Activated CD8-positive, alpha-beta memory T cell treated with anti-CD3 and anti-CD28 coated beads, Interleukin-2, amount 10 ng/mL, durations not matched to agents 7 days and 5 days (primary cell): ENCODE measurements at places on chromosomes 6 and 20. TPM values are rescaled to one million over a fixed set of nuclear protein-coding genes. Genes with fewer than 3 reads are reported as not detected.

BPIFB1 gene
- not detected for total RNA-seq

- no peak for DNase-seq
Observed at GRCh38 chr6:35239581-35239980, 20.0 kb upstream of the ZNF76 start.

DNA sequence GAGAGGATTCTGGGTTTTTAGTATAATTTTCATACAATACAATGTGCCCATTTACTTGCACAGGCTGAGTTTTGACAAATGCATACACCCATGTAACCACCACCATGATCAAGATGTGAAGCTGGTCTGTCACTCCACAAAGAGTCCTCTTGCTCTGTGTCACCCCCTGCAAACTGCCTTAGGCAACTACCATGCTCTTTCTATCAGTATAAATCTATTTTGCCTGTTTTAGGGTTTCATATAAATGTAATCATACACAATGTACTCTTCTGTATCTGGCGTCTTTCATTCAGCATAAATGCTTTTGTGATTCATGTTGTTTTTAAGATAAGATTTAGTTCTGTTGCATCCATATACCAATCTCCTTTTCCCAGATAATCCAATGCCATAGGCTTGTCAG is 181.9 kb upstream of the KCNG1 start:
- no peak for DNase-seq

DNA sequence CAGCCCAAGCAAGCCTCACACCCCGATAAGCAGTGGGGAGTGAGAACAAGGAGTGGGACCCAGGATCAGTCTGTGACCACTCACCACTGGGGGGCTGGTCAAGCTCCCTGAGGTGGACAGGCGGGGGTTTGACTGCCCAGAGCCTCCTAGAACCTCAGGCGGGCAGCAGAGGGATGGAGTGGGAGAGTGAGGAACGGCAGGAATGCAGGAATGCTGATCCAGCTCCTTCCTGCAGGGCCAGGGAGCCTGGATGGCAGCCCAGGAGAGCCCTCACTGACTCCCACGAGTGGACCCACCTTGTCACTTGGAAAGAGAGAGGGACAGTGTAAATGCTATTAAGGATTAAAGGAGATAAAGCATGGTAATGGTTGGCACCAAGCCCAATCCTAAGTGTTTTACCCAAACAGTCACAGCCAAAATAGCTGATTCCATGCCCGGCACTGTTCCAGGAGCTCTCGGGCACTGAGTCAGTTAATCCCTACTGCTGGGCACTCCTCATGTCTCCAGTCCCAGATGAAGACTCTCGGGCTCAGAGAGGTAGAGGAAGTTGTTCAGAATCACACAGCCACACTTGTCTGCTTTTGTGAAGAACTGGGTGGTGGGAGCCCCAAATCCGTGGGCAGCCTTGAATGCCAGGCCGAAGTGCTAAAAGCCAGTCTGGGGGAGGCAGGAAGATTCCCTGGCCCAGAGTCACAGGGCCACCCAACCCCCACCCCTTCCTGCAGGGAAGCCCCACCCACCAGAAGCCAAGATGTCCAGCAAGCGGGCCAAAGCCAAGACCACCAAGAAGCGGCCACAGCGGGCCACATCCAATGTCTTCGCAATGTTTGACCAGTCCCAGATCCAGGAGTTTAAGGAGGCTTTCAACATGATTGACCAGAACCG is 3.1 kb downstream of the MYL9 start:
- no peak for DNase-seq

- no peak for DNase-seq
Observed at GRCh38 chr6:101398716-101399615, 5.5 kb downstream of the GRIK2 start.

DNA sequence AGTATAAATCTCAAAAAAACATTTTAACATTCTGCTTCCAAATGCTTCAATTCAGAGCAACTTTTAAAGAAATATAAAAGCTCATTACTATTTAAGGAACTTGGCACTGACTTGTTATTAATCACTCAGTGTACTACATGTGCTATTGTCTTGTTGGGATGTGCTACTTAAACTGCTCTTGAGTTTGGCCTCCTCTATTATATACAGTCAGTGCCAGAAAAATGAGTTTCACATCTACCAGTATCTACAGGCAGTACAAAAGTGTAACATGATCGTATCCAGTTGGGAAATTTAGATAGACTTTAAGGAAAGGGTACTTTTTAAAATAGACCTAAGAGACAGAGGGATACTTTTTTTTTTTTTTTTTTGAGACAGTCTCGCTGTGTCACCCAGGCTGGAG is 627.3 kb upstream of the SLC35B3 start:
- DNase-seq = no peak
